Lower leg skin (tissue), 4 donors: ENCODE measurements at places on chromosomes 16 and 17.

GRCh38 chr16:30409125-30410060 is 2.0 kb downstream of the ZNF771 start:
- peak; percentile 98 for DNase-seq

- DNase-seq, result no peak
Observed at GRCh38 chr17:58630883-58631522, 60.8 kb downstream of the TEX14 start.

DNA sequence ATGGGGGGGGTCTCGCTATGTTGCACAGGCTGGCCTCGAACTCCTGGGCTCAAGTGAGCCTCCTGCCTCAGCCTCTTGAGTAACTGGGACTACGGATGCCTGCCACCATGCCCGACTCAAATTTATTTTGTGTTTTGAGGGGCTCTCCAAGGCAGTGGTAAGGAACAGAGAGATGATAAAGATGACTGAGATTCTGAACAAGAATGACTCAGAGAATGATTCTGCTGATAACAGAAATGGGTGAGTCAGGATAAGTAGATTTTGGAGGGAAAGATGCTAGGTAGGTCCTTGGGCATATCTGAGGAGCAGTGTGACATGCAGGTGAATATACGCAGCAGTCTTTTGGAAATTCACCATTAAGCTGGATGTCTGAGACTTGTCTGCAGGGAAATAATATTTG is 2.6 kb downstream of the TMEM220 start:
- no peak for DNase-seq

DNA sequence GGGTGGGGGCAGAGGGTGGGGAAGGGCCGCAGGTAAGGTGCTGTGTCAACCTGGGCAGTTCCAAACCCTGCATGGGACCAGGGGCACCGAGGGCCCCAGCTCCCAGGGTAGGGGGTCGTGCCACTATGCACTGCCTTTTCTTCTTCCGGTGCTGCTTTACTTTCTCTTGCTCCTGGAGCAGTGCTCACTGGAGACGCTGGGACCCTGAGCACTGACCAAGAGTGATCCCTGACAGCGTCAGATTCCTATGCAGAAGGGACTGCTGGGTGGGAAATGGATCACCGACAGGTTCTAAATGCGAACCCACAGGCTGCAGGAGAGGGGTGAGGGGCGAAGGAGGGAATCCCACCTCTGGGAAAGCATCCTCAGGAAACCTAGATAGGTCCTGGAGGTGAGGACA is 470.1 kb downstream of the SOX9 start:
- no peak for DNase-seq

GRCh38 chr17:43671031-43671692 is 9.4 kb upstream of the MEOX1 start:
- no peak for DNase-seq

GRCh38 chr17:17553217-17554195 is 38.0 kb downstream of the PEMT start:
- no peak for DNase-seq

DNA sequence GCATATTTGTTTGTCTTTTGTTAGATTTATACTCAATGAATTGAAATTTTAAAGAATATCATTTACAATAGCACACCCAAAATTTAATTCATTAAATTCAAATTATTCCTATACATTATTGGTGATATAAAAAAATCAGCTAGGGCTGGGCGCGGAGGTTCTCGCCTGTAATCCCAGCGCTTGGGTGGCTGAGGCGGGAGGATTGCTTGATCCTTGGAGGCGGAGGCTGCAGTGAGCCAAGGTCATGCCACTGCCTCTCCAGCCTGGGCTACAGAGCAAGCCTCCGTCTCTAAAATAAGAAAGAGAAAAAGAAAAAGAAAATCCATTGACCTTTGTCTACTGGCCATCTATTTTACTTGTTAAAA is 4.5 kb upstream of the PRDM7 start:
- no peak for DNase-seq

DNA sequence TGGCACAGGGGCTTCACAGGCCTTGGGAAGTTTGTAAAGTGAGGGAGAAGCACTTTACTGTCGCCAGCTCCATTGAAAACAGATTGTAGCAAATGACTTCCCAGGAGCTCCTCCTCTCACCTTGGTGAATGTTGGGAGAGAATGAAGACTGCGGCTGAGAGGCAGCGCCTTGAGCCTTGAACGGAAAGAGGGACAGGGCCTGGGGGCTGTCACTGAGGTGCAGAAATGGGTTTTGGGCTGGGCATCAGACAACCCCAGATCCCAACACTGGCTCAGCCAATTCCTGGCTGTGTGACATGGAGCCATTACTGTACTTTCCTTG is 603 bp upstream of the MRTFB start:
- DNase-seq, result no peak
